ENCODE measurements at places on chromosomes 16 and 17.
A peak's percentile ranks its signal among the peaks of the same experiment; 100 is the strongest.

- no peak for DNase-seq
These were observed 608.0 kb upstream of the CDH8 start for GRCh38 chr16:62644030-62644812.

GRCh38 chr17:40309031-40309948, at the start of gene RARA:
TSS of gene RARA (plus strand) at chr17:40309180. CDS start at chr17:40331219, 22,039 bp downstream.
- DNase-seq, result no peak

DNA sequence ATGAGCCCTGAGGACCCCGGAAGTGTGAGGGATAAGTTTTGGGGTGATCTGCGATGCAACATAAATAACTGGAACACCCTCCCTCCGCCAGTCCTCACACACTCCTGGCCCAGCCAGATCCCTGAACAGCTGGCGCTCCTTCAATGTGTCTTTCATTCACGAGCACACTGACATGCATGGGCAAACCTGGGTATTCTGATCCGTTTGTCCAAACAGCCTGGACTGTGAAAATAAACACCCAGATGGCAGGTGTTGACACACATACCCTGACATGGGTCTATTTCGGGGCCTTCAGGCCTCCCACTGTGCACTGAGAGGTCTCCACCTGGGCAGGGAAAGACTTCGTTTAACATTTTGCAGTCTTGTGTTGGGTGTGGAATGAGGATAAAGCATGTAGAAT, 3.0 kb upstream of the CPNE2 start:
- no peak for DNase-seq

DNA sequence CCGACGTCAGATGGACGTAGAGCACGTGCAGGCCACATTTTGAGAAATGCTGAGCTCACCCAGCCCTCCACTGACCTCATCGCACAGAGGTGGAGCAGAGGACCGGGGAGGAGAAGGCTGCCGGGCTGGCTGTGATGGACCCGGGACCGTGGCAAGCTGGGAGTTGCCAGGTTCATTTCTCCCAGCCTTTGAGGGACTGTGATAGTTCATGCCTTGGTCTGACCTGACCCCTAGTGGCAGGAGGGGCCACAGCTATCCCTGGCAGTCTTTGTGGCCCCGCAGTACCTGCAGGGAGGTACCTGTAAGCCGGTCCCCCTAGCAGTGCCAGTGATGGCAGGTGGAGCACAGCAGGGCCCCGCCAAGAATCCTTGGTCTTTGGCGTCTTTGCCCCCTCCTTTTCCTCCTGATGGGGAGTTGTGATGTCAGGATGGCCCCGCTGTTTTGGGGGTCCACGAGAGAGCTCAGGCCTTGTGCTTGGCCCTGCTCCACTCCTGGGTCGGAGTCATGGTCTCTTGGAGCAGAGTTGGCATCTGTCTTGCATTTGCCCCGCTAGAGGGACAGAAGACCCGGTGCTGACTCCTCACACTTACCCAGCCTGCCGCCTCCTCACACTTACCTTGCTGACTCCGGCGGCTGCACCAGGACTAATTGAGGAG, 50.4 kb downstream of the OR1D5 start:
- peak; percentile 38 for DNase-seq

DNA sequence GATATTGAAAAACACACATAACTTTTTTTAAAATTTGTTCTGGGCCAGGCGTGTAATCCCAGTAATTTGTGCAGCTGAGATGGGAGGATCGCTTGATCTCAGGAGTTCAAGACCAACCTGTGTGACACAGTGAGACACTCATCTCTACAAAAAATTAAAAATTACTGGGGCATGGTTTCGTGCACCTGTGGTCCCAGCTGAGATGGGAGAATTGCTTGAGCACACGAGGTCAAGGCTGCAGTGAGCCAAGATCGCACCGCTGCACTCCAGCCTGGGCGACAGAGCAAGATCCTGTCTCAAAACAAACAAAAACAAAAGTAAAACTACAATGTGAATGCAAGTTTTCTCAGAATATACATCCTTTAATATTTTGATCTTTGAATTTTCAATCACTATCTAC, 15.1 kb downstream of the C16orf54 start:
- DNase-seq, result no peak

- no peak for DNase-seq
These were observed 443.5 kb downstream of the GRIN2A start for GRCh38 chr16:9738690-9739089.

DNA sequence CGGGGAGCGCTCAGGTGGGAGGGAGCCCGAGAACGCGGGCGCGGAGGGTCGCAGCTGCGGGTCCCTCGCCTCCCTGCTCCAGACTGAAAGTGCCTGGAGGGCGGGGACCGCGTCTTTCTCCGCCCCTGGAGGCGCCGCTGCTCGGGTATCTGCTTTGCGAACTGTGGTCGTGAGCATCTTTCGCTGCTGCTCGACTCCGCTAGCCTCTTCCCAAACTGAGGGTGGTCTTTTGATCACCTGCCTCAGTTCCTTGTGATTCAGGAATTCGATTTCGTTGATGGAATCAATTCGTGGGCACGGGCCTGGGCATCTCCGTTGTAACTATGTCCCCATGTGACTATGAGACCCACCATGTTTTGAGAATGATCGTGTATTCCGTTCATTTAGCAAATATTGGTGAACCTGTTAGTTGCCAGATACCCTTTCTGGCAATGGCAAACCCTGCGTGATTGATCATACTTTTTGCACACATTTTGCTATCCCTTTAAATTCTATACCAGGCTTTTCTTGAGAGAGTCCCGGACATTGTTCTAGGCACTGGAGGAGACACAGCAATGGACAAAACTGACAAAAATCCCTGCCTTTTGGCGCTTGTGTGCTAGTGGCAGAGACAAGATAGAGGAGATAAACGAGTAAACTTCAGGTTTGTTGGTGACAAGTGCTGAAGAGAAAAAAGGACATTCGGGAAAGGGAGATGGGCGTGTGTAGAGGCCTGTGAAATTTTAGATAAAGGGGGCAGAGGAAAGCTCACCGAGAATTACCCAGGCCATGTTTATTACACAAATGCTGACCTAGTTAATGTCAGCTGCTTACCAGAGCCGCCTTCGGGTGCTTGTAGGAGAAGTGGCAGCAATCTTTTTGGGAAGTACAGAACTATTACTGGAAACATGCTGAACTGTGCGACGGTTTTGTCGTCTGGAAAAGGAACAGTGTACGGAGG, 948 bp downstream of the UTP18 start:
- no peak for DNase-seq

GRCh38 chr17:28854457-28855335, at the start of gene ERAL1:
TSS of gene ERAL1 (plus strand) at chr17:28855016. CDS start at chr17:28855035, 19 bp downstream.
- DNase-seq, result peak; percentile 77

DNA sequence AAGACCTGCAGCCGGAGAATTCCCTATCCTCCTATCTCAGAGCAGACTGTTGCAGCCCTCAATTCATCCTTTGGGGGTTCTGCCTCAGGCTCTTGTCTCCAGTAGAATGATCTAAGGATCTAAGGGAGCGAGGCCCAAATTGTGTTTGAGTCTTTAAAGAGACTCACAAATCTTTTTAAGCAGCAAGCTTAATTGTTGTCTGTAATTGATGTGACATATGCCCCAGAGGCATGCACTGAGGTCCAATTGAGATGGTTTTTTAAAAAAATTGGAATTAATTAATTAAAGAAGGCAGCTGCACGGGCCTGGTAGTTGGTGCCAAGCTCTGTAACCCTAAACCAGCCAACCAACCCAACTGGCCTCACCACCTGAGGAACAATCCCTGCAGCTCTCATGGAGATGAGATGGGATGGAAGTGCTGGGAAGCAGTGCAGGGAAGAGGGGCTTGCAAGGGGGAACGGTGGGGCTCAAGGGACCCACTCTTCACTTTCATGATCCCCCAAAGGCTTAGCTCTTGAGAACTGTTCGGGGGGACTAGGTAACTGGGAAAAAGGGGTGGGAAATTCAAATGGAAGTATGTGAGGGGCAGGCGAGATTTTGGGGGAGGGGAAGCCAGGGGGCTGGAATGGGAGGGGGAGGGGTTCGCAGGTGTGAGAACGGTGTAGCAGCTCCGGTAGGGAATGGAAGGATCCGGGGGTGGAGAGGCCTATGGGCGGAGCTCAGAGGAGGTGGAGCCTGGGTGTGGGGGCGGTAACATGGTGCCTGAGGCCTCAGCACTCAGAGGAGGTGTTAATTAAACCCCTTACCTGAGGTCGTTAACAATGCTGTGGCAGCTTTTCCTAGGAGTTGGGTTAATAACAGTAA, 9.2 kb upstream of the ZNF652 start:
- no peak for DNase-seq

DNA sequence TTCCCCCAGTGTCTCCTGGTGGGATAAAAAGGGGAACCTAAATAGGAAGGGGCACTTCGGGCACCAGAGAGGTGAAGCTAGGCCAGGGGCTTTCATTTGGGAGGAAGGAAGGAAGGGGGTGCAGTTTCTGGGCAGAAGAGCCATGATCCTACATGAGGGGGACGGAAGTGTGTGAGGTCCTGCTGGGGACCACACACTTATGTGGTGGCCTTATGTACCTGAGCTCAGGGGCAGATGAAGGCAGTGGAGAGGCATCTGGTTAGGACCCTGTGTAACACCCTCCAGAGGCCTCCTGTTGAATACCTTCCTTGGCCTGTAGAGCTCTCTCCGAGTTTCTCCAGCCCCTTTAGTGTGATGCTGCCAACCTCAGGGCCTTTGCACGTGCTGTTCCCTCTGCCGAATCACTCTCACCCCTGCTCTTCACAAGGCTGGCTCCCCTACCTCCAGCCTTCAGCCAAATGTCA, 21.2 kb downstream of the IGFBP4 start:
- no peak for DNase-seq

DNA sequence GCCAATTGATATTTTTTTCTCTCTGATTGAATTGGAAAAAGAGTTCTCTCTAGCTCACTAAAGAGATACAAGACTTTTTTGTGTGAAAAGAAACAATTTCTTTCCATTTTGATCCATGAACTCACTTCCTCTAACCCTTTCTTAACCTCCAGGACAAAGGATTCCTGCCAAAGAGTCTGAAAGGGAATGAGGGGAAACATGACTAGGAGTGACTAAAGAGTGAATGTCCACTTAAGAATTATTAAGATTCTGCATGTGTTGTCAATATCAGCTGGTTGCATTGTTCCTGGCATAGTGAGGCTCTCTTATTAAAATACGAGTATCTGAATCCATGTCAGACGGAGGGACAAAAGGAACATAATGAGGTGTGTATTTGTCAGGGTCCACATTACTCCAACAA, 344.7 kb downstream of the GRIN2A start:
- DNase-seq, result no peak

DNA sequence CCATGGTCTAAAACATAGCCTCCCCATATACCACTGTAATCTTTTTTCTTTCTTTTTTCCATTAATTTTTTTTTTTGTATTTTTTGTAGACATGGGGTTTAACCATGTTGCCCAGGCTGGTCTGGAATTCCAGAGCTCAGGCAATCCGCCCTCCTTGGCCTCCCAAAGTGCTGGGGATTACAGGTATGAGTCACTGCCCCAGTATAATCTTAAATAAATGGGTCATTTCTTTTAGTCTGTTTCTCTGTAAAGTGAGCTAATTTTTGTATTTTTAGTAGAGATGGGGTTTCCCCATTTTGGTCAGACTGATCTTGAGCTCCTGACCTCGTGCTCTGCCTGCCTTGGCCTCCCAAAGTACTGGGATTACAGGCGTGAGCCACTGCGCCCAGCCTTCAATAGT, 5.7 kb upstream of the NME1 start:
- DNase-seq, result no peak

GRCh38 chr17:67784364-67785121, 40.8 kb upstream of the BPTF start:
- no peak for DNase-seq

DNA sequence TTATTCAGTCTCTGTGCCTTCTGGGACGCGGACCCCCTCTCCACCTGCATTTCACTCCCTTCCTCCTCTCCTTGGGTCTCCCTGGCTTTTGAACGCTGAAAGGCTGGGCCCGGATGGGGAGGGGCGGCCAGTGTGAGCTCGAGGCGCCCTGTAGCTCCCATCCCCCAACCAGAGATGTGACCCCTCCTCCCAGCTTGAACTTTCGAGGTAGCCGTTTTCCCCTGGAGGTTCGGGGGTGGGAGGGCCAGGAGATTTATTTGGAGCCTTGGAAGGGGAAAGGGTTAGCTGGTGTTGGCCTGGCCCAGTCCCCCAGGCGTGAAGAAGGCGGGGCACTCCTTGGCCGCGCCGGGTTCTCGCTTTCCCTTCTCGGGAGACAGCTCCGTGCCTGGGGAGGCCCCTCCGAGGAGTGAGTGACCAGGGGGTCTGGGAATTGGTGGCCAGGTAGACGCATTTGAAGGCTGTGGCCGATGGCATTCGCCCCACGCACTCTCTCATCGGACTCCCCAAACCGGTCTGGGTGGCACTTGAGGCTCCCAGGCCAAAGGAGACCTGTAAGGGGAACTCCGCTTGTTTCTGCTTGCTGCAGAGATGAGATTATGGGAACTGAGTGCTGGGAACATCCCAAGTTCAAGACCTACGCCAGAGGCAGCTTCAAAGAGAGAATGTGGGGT, 942 bp downstream of the LDAF1 start:
- DNase-seq, result peak; percentile 5

DNA sequence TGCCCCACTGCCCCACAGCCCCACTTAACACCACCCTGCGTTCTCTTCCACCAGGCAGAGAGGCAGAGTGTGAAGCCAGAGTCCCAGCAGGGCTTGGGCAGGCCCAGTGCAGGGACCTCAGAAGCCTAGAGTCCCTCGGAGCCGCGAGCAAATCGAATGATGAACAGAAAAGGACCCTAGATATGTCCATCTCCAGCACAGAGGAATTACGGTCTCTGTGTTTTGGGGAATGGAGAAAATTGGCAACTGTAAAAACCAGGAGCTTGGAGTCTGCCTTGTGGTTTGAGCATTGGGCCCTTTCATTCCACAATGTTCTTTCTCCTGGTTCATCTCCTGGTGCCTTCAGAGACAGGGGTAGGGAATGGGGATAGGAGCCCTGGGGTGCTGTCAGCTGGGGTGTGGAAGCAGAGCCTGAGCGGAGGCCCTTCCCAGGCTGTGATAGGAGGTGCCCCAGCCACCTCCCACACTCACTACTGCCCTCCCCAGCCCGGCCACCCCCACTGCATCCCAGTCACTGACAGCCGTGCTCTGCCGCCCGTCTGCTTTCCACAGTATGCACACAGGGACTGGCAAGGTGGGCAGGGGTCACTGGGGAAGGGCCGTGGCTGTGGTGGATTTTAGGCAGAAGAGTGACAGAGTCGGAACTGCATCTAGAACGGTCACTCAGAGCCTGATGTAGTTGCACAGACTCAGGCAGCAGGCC, 26.7 kb downstream of the TBX4 start:
- no peak for DNase-seq

DNA sequence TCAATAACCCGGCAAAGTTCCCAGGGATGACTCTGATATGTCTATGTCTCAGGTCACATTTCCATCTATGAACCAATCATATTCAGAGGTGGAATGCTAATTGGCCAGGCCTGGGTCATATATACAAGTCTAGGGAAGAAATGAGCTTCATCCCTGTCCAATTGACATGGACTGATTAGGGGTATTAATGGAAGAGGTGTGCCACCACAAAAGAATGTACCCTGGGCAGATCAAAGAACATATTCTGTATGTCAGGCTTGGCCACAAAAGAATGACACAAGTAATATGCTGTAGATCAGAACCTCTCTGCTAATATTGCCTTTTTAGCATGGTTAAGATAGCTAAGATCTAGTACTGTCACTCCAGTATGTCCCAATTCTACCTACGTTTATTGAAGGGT, 6.7 kb downstream of the SLC35G3 start:
- DNase-seq, result no peak

- peak; percentile 30 for DNase-seq
These were observed 50.5 kb downstream of the IKZF3 start for GRCh38 chr17:39813631-39814030.

GRCh38 chr16:23856251-23856709, 20.5 kb downstream of the PRKCB start:
- no peak for DNase-seq

GRCh38 chr16:55490301-55490700, 11.3 kb downstream of the MMP2 start:
- DNase-seq, result no peak

Data from stimulated activated CD4-positive, alpha-beta T cell treated with anti-CD3 and anti-CD28 coated beads, Interleukin-2, amount 100 ng/mL, for 48 hours (primary cell).